ENCODE measurements at places on chromosomes 6 and 20. TPM values are rescaled to one million over a fixed set of nuclear protein-coding genes. Genes with fewer than 3 reads are reported as not detected.

- DNase-seq, result no peak
These were observed 152.7 kb upstream of the SYNDIG1 start for GRCh38 chr20:24316731-24317130.

EYA2 gene
- 0.16 TPM for polyA plus RNA-seq

DNA sequence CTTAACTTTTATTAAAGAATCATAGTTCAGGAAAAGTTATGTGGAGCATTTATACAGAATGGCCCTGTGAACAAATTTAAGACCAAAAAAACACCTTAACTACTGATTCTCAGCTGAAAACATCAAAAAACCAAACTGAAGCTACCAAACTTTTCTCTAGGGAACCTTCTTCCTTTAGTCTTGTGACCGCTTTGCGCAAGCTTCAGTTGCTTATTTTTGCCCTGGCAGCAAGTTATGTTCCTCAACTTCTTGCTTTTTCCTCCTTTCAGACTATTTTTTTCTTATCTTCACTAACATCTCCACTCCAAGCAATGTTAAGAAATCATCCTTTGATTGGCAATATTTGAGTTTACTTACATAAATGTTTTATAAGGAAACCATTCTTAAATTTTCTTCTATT is 100.1 kb downstream of the MYB start:
- DNase-seq, result peak; percentile 67

OPN5 gene
- not detected for polyA plus RNA-seq

All from CD14-positive monocyte (primary cell).